ENCODE measurements at places on chromosomes 5 and 9. TPM values are rescaled to one million over a fixed set of nuclear protein-coding genes. Genes with fewer than 3 reads are reported as not detected.

DNA sequence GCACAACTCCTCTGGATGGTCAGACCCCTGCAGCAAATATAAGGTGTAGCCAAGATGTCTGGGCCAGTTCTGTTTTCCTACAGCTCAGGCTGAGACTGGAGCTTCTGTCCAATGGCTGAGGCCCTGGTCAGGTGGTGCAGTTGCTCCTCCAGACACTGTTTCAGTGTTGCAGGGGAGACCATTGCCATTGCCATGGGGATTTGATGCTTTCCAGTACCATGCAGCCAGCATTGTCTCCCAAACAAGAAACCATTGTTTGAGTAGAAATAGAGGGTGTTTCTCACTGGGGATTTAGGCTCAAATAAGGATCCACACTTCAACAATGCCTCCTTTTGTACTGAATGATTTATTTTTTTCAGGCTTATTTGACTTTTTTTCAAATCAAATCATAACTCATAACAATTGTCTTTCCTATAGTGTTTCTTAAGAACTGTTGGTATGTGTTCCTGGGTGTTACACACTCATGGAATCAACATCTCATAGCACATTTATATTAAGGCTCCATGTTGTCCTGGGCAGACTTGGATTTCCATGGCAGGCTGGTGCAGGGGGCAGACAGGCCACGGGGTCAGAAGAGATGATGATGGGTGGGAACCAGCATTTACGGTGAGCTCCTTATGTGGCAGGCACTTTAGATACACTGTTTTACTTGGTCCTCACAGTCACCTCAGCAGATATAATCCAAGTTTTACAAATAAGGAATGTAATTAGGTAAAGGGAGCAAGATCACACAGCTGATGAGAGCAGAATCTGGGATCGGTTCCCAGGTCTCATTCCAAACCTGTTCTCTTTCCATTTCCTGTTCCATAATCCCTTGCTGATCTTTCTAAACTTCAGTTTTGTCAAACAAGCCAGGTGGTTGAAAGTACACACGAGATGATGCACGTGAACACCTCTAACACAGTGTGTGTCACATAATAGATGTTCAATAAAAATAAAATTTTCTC lies 95.9 kb upstream of the GNAQ start:
- H3K27ac ChIP-seq = no peak overlapping the region
- no peaks in the 10 kb centered on the region for H3K36me3 ChIP-seq
- DNase-seq = no peak
- H3K4me1 ChIP-seq = 0 out of 2 replicates have a peak, but pooled peaks cover 2% of the 10 kb centered on the region

DNA sequence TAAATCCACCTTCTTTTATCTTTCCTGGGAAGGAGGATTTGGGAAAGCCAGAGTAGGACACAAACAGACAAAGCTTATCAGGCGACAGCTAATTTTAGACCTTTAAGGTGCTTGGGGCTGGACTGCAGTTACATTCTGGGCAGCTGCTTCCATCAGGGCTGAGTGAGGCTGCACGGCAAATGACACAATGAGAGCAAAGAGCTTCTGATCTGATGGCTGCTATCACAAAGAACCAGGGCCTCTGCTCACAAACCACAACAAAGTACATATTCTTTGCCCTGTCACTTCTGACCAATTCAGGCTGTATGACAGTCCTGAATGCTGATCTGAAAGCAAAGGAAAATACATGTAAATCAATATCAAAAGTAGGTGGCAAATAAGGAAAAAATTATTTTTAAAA lies 93.1 kb downstream of the MRPS27 start:
- H3K27ac ChIP-seq = no peak overlapping the region
- no peak for DNase-seq
- H3K4me3 ChIP-seq = no peak overlapping the region
- H3K36me3 ChIP-seq = peaks cover 49% of the 10 kb centered on the region

- no peak overlapping the region for H3K4me3 ChIP-seq
- H3K4me1 ChIP-seq = peaks cover 17% of the 10 kb centered on the region
- H3K27ac ChIP-seq = peak overlapping the region; percentile 40
- no peaks in the 10 kb centered on the region for H3K27me3 ChIP-seq
- no peaks in the 10 kb centered on the region for H3K36me3 ChIP-seq
These were observed 144.6 kb upstream of the SGCD start for GRCh38 chr5:156182174-156182967.

GRCh38 chr9:91820126-91820750 lies 129.8 kb downstream of the ROR2 start:
- H3K4me1 ChIP-seq = peaks cover 23% of the 10 kb centered on the region
- H3K4me3 ChIP-seq = no peak overlapping the region
- DNase-seq = no peak
- H3K27ac ChIP-seq = no peak overlapping the region

DNA sequence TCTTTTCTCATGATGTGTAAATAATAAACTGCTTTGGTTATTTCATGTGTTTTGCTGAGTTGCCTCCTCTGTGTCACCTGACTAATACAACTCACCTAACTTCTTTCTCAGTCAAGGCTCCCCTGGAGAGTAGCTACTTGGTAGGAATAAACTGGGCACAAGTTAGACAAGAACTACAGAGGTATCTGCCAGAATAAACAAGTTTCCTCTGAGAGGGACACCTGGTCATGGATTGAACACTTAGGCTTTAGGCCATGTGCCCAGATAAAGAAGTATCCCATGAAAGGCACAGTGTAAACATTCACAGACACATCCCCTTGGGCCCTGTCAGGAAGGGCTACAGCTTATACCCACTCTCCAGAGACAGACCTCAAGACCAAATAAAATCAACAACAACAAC lies 532.5 kb downstream of the KIF4B start:
- H3K4me3 ChIP-seq = no peak overlapping the region
- peaks cover 11% of the 10 kb centered on the region for H3K4me1 ChIP-seq
- no peak for DNase-seq
- no peaks in the 10 kb centered on the region for H3K27me3 ChIP-seq
- H3K27ac ChIP-seq = peak overlapping the region; percentile 51

- peaks cover 32% of the 10 kb centered on the region for H3K4me1 ChIP-seq
- peaks cover 20% of the 10 kb centered on the region for H3K36me3 ChIP-seq
- DNase-seq = no peak
- H3K27me3 ChIP-seq = no peaks in the 10 kb centered on the region
These were observed 164.1 kb downstream of the CFAP90 start for GRCh38 chr5:7686794-7687193.

GRCh38 chr5:32713770-32714381 lies 2.8 kb downstream of the NPR3 start:
- H3K4me3 ChIP-seq = peak overlapping the region; percentile 65
- no peaks in the 10 kb centered on the region for H3K36me3 ChIP-seq
- H3K27ac ChIP-seq = no peak overlapping the region
- DNase-seq = peak; percentile 82

DNA sequence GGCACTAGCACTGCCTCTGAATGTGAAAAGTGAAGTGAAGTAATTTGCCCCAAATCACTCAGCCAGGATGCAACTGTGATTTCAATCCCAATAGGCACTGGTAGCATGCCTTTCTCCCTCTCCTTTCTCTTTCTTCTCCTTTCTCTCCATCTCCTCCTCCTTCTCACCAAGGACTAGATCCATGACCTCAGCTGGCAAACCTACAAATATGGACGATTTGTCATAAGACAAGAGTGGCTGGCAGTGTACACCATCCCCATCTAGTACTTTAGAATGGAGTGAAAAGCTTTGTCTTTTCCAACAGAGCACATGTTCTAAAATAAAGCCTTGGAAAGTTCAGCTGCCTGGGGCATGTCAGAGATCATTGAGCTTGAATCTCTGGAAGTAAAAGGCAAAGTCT lies 574.7 kb upstream of the CLINT1 start:
- no peak for DNase-seq
- no peak overlapping the region for H3K27ac ChIP-seq
- no peaks in the 10 kb centered on the region for H3K4me1 ChIP-seq
- no peaks in the 10 kb centered on the region for H3K27me3 ChIP-seq
- no peaks in the 10 kb centered on the region for H3K36me3 ChIP-seq
- H3K4me3 ChIP-seq = no peak overlapping the region

DNA sequence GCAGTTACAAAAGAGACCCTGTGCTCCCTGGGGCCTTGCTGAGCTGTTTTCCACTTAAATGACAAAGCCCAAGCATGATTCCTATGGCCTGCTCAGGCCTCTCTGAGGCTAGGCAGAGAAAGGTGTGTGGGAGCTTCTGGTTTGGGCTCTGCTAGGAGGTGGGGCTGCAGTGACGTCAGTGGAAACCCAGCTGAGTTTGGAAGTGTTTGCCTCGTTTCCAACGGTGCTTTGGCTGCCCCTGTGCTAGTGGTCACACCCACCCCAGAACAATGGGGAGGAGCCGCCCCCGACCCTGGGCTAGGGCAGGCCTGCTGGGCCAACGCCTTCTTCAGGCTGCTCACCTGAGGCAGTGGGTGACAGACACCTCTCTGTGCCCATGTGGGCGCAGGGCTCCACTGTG lies 10.4 kb downstream of the ANGPTL2 start:
- peaks cover 26% of the 10 kb centered on the region for H3K4me1 ChIP-seq
- no peaks in the 10 kb centered on the region for H3K36me3 ChIP-seq
- peak overlapping the region; percentile 96 for H3K27ac ChIP-seq

DNA sequence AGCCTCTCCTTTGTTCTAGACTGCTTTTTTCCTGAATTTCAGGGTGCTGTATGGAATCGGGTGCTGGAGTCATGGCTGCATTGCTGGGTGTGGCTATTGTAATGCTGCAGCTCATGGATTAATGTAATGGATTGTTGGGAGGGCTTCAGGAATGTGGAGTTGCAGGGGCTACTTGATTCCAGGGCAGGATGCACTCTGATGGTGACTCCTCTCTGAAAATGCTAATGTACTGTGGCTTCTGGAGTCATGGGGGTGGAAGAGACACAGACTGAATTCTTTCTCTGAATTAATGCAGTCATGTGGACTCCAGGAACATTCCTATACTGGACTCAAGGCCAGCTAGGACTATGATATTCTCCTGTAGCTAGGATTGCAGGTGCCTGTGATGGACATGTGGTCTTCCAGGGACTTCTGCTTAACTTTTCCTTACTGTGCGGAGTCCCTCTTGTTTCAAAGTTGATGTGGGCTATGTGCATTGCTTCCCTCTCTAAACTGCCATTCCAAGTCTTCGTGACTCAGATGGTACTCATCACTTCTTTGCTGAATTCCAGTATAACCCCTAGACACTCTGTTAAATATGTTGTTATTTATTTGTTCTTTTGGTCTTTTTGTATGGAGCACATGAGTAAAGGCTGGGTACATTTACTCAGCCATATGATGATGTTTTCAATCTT lies 396.2 kb downstream of the KCTD16 start:
- H3K27me3 ChIP-seq = no peaks in the 10 kb centered on the region
- H3K27ac ChIP-seq = no peak overlapping the region
- DNase-seq = no peak

GRCh38 chr5:155053501-155053900 lies 39.9 kb downstream of the KIF4B start:
- no peaks in the 10 kb centered on the region for H3K27me3 ChIP-seq
- H3K4me1 ChIP-seq = peaks cover 56% of the 10 kb centered on the region
- H3K27ac ChIP-seq = no peak overlapping the region

GRCh38 chr9:93161786-93162562 lies 22.0 kb upstream of the WNK2 start:
- no peaks in the 10 kb centered on the region for H3K36me3 ChIP-seq
- H3K4me1 ChIP-seq = no peaks in the 10 kb centered on the region
- H3K27me3 ChIP-seq = peaks cover 3% of the 10 kb centered on the region
- no peak for DNase-seq
- no peak overlapping the region for H3K4me3 ChIP-seq
- H3K27ac ChIP-seq = no peak overlapping the region

MUSK gene
- not detected for total RNA-seq

NUP188 gene
- 73.5 TPM for total RNA-seq

PCDHB12 gene
- total RNA-seq = 2.7 TPM

LCN15 gene
- 0.52 TPM for total RNA-seq

SPINK4 gene
- total RNA-seq = not detected

MYMK gene
- total RNA-seq = 0.34 TPM

UGT3A2 gene
- total RNA-seq = 16.5 TPM

Data from WTC11 (cell line).